ENCODE measurements at places on chromosomes 5 and 9.

DNA sequence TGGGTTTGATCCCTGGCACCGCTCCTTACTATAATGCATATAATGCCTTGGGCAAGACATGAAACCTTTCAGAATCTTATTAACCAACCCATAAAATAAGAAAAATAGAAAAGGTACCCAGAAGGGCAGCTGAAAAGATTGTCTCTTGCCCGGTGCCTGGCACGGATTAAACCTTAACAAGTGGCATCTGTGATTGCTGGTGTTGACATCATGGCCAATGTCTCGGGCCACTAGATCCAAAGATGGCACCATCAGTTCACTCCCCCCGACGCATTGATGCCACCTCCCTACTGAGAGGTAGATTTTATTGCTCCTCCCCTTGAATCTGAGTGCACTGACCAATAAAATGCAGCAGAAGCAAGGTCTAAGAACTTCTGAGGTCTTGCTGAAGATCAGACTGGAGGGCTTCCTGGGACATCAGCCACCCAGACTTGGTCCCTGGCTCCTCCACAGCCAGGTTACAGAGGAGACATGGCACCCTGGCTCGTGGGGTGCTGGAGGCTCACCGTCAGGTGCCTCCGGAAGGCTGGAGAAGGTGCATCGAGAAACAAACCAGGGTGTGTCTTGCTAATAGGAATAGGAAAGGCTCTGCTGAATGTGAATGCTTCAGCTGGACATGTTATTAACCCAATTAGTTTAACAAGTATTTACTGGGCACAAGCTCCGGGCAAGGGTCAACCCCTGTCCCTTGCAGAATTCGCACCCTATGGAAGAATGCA, 80.0 kb upstream of the COL5A1 start:
- H3K27me3 ChIP-seq, result no peaks in the 10 kb centered on the region
- no peak for DNase-seq
- H3K4me1 ChIP-seq, result no peaks in the 10 kb centered on the region
- H3K4me3 ChIP-seq, result no peak overlapping the region
- H3K27ac ChIP-seq, result no peak overlapping the region

DNA sequence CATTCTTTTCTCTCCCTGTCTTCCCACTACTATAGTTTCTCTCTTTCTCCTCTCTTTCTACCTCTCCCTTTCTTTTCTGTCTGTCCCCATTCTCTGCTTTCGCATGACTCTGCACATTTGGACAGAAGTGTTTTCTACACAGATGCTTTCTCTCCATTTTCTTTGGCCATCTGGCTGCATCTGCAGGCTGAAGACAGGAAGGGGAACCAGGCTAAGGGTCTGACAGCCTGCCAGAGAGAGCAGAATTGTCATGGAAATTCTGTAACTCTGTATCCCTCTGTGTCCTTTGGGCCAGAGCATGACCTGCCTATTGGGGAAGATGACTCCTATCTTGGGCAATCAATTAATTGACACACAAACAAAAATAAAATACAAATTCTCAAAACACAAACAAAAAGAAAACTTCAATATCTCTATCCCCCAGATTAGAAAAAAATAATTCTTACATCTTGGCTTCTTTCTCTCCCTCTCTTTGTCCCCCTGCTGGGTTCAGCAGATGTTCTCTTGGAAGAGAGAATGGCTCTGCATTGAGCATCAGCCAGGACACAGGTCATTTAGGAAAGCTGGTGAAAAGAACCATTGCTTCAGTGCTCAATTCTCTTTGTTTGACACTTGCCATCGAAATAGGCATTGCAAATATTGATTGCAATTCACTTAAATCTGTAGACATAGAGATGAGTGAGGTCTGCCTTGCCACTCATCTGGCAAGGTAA, 415.9 kb upstream of the KLF4 start:
- peak; percentile 17 for DNase-seq
- no peaks in the 10 kb centered on the region for H3K4me1 ChIP-seq
- no peaks in the 10 kb centered on the region for H3K27me3 ChIP-seq
- H3K36me3 ChIP-seq, result no peaks in the 10 kb centered on the region

DNA sequence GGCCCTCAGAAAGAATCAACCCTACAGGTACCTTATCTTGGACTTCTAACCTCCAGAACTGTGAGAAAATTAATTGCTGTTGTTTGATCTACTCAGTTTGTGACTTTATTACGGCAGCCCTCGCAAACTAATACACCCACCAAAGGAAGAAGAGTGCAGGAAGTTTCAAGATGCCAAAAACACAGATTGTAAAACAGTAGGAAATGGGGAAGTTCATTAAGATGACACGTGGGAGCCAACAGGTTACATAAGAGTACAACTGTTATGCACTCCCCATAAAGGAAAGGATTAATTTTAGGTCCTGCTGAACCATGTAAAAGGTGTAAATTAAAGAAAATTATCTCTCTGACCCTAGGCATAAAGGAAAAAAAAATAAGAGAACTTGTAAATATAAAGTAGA, 294.3 kb downstream of the EPB41L4A start:
- H3K4me1 ChIP-seq, result no peaks in the 10 kb centered on the region
- DNase-seq, result no peak
- H3K4me3 ChIP-seq, result no peak overlapping the region
- no peaks in the 10 kb centered on the region for H3K27me3 ChIP-seq
- no peak overlapping the region for H3K27ac ChIP-seq

GRCh38 chr9:70413464-70413798, 1.0 kb downstream of the KLF9 start:
- no peaks in the 10 kb centered on the region for H3K27me3 ChIP-seq
- no peaks in the 10 kb centered on the region for H3K36me3 ChIP-seq
- H3K4me3 ChIP-seq, result peak overlapping the region; percentile 88
- peak overlapping the region; percentile 100 for H3K27ac ChIP-seq

GRCh38 chr5:96476654-96477053, 43.6 kb upstream of the PCSK1 start:
- no peaks in the 10 kb centered on the region for H3K27me3 ChIP-seq
- DNase-seq, result no peak
- no peaks in the 10 kb centered on the region for H3K4me1 ChIP-seq
- no peaks in the 10 kb centered on the region for H3K36me3 ChIP-seq
- no peak overlapping the region for H3K27ac ChIP-seq
- H3K4me3 ChIP-seq, result no peak overlapping the region

- H3K27me3 ChIP-seq, result no peaks in the 10 kb centered on the region
- peaks cover 12% of the 10 kb centered on the region for H3K36me3 ChIP-seq
- no peak for DNase-seq
- H3K27ac ChIP-seq, result no peak overlapping the region
- H3K4me3 ChIP-seq, result no peak overlapping the region
- peaks cover 5% of the 10 kb centered on the region for H3K4me1 ChIP-seq
Observed at GRCh38 chr5:10689391-10690081, 71.5 kb downstream of the DAP start.

DNA sequence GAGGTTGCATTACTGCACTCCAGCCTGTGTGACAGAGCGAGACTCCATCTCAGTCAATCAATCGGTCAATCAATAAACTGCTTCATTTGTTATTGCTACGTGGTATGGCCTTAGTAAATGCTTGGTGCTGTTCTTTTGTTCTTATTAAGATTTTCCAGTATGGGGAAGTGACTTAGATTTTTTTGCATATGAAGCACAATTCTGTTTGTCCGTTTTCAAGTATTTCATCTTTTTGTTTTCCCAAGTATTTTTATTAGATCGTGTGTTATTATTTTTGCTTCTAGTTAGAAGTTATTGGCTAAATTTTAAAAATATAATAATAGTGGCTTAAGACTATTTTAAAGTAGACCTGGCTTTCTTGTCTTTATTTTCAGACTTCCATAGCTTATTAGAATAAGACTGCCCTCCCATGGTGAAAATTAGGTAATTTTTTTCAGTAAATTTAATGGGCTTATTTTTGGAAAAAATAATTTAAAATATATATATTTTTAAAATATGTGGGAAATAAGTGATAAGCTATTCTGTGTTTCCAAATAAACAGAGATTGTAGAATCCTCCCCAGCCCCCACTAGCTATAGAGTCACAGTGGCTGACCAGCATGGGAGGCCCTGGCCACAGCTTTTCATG, 14.7 kb upstream of the OMD start:
- no peaks in the 10 kb centered on the region for H3K27me3 ChIP-seq
- DNase-seq, result no peak
- no peaks in the 10 kb centered on the region for H3K4me1 ChIP-seq
- no peak overlapping the region for H3K27ac ChIP-seq
- no peak overlapping the region for H3K4me3 ChIP-seq

DNA sequence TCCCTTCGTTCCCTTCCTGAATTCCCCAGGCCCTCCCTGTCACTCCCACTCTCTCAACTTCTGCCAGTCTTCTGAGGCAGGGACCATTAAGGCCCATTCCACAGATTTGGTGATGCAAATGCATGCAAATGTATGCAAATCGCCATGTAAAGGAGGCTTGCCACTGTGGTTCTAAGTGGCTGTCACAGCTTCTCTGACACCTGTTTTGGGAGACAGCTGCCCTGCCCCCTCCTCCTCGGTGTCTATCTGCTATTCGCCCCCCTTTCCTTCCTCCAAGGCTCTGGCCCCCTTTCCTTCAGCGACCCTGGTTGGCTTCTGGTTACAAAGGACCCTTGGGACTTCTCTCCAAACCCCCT, 10.5 kb upstream of the ARAP3 start:
- no peak for DNase-seq
- H3K4me3 ChIP-seq, result peak overlapping the region; percentile 28
- no peaks in the 10 kb centered on the region for H3K27me3 ChIP-seq

DNA sequence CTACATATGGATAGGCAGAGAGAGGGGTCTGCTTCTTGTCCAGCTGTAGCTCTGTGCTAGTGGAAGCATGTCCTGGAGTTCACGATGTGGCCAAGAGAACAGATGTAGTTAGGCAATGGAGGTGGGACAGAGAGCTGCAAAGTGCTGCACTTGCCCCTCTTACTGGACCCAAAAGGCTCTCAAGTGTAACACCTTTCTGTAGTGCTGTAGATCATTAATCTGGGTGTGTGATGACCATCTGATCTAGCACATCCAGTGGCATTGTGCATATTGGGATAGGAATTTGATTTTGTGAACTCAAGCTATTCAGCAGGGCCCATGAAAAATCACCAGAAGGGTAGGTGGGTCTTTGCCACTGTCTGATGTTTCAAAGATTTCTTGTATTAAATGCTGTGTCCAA, 151.4 kb downstream of the KDM4C start:
- no peak overlapping the region for H3K27ac ChIP-seq
- no peaks in the 10 kb centered on the region for H3K27me3 ChIP-seq
- H3K36me3 ChIP-seq, result no peaks in the 10 kb centered on the region
- no peak for DNase-seq

DNA sequence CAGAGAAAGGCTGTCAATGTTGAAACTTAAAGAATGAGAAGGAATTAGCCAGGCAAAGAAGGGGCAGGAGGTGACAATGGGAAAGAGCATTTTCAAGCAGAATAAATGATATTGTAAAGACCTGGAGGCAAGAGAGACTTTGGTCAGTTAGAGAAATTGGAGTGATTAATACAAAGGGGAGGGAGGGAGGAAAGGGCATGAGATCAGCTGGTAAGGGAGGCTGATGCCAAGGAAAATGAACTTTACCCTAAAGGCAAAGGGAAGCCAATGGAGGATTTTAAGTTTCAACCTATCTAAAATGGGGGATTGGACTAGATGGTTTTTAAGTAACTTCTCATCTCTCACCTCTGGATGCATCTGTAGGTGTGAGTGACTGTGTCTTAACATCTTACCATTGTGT, 23.3 kb downstream of the C5 start:
- no peak for DNase-seq
- no peaks in the 10 kb centered on the region for H3K36me3 ChIP-seq
- no peaks in the 10 kb centered on the region for H3K27me3 ChIP-seq
- H3K4me1 ChIP-seq, result no peaks in the 10 kb centered on the region

- no peaks in the 10 kb centered on the region for H3K4me1 ChIP-seq
- H3K36me3 ChIP-seq, result no peaks in the 10 kb centered on the region
- no peak overlapping the region for H3K27ac ChIP-seq
Observed at GRCh38 chr9:28971881-28972280, 1398.6 kb upstream of the C9orf72 start.

DNA sequence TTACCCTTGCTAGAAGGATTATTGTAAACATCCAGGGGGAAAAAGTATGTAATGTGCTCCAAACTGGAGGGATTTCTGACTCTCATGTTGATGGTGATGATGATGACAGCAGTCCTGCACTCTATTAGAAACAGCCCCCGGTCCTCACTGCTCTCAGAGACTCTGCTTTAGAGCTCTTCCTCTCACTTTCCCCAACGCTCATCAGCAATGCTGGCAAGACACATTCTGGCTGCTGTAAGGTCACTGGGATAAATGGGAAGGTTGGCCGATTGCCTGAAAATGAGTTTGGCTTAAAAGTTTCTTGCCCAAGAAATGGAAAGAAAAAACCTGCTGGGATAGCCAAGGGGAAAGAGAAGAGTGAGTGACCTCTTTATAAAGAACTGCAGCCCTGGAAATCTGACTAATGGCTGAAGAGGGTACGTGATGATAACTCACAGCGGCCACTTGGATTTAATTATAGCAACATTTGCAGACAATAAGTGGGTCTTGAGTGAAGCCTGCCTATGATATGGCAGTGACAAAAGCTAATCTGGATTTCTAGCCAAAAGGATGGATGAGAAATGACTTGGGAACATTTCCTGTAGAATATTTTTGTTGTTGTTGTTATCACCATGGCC, 235.8 kb downstream of the TMEM38B start:
- H3K4me1 ChIP-seq, result no peaks in the 10 kb centered on the region
- no peaks in the 10 kb centered on the region for H3K36me3 ChIP-seq
- H3K4me3 ChIP-seq, result no peak overlapping the region
- no peaks in the 10 kb centered on the region for H3K27me3 ChIP-seq
- DNase-seq, result peak; percentile 35

- DNase-seq, result no peak
- no peak overlapping the region for H3K4me3 ChIP-seq
- no peak overlapping the region for H3K27ac ChIP-seq
- no peaks in the 10 kb centered on the region for H3K27me3 ChIP-seq
- no peaks in the 10 kb centered on the region for H3K36me3 ChIP-seq
Observed at GRCh38 chr5:42791151-42791550, 20.5 kb downstream of the SELENOP start.

DNA sequence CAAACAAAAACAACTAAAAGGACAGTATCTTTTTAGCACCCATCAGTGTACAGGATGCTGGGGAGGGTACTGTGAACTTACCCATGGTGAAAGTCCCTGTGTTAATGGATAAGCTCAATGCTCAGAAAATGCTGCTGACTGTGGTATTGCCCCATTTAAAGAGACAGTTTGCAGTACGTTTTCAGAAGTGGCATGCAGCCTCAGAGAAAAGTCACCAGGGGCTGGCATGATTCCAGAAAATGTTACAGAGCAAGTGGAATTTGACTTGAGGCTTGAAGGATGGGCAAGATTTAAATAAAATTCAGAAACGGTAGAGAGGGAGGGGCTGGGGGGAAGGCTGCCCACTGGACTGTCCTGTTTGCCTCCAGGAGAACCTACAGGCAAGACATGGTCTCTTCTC, 7.2 kb downstream of the S1PR3 start:
- no peaks in the 10 kb centered on the region for H3K27me3 ChIP-seq
- H3K27ac ChIP-seq, result peak overlapping the region; percentile 8
- no peak overlapping the region for H3K4me3 ChIP-seq
- peaks cover 61% of the 10 kb centered on the region for H3K4me1 ChIP-seq
- no peak for DNase-seq

GRCh38 chr5:24363789-24364481, 280.8 kb downstream of the CDH10 start:
- H3K27me3 ChIP-seq, result no peaks in the 10 kb centered on the region
- no peak for DNase-seq
- H3K27ac ChIP-seq, result no peak overlapping the region
- H3K36me3 ChIP-seq, result no peaks in the 10 kb centered on the region

- H3K27ac ChIP-seq, result no peak overlapping the region
- no peaks in the 10 kb centered on the region for H3K4me1 ChIP-seq
- H3K36me3 ChIP-seq, result no peaks in the 10 kb centered on the region
- DNase-seq, result no peak
Observed at GRCh38 chr9:88291856-88292255, 96.4 kb upstream of the SPIN1 start.
